Muscle of back (tissue), 13 donors: ENCODE measurements at places on chromosomes 5 and 9. TPM values are rescaled to one million over a fixed set of nuclear protein-coding genes. Genes with fewer than 3 reads are reported as not detected.

Gene BHMT2
- 4.5 TPM for polyA plus RNA-seq

Gene CCL28
- 0.20 TPM for polyA plus RNA-seq

Gene PCDHB13
- polyA plus RNA-seq, result 2.3 TPM

Gene INSL4
- polyA plus RNA-seq, result not detected

Gene ZDHHC11B
- 13.4 TPM for polyA plus RNA-seq

Gene CD74
- polyA plus RNA-seq, result 58.9 TPM

Gene DEPDC1B
- 3.6 TPM for polyA plus RNA-seq

Gene IFNA21
- polyA plus RNA-seq, result not detected

Gene SLCO6A1
- 0.86 TPM for polyA plus RNA-seq

Gene SUSD3
- polyA plus RNA-seq, result 2.8 TPM
